ENCODE measurements at places on chromosomes 1 and 21.

DNA sequence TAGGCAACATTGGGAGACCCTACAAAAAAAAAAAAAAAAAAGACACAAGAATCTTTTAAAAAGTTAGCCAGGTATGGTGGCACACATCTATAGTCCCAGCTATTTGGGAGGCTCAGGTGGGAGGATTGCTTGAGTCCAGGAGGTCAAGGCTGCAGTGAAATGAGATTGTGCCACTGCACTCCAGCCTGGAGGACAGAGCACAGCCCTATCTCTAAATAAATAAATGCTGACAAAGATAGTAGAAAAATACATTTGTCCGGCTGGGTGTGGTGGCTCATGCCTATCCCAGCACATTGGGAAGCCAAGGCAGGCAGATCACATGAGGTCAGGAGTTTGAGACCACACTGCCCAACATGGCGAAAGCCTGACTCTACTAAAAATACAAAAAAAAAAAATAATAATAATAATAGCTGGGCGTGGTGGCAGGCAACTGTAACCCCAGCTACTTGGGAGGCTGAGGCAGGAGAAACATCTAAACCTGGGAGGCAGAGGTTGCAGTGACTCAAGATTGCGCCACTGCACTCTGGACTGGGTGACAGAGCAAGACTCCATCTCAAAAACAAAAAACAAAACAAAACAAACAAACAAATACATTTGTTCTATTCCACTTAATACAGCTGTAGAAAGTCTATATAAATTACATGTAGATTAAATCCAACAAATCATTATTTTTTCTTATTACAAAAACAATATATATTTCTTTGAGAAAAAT is 48.5 kb downstream of the PHACTR4 start:
- no peak for DNase-seq

DNA sequence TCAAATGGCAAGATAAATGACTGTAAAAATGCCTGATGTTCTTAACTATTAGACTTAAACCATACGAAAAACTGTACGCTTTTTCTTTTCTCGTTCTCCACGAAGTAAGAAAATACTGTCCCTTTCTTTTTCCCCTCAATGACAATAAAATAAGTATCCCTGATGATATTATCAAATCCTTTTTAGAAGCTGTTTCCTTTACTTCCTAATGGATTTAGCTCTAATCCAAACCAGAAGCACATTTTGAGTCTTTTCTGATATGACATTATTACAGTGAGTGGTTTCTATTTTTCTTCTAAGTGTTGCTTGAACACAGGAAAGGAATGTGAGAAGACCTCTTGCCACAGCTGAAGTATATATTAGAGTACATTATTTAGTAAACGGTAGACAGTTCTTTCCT is 32.4 kb downstream of the DNM3 start:
- DNase-seq = no peak

DNA sequence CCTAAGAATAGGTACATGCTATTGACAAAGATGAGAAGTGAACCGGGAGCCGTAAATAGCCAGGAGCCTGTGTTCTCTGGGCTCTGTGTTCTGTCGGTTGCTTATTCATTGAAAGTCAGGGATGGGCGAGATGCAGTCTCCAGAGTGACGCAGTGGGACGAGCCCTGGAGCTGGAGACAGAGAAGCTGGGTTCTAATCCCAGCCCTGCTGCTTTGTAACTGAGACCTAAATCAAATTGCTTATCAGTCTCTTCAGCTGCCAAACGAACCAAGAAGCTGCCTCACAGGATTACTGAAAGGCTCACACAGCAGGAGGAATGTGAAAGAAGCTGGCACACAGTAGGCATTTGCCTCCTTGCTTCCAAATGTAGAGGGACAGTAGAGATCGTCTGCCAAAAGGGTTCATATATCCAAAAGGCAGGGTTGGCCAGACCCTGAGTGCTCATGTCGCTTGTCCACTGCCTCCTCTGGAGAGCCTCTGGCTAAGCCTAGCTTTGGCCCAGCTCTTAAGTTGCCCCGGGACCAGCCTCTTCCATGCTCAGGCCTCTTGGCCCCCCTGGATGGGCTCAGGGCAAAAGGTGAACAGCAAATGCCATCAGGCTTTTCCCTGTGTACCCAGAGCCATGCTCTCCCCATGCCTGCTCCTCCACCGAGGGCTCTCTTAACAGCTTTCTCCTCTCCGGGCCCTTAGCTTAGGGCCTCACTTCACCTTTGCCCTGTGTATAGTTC is 134.2 kb upstream of the IPO9 start:
- no peak for DNase-seq

- DNase-seq = no peak
Measured at GRCh38 chr21:41232013-41232412, 64.1 kb downstream of the BACE2 start.

DNA sequence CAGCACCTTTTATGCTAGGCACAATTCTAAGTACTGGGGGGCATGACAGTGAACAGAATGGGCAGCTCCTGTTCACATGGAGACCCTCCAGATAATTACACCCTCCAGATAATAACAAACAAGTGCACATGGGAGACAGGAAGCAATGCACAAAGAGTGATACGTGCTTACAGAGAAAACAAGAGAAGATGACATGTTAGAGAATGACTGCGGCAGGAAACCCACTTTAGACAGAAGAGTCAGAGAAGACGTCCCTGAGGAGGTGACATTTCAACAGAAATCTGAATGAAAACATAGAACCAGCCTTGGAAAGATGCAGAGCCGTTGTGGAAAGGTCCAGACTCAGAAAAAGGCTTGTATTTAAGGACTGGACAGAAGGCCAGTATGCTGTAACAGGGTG is 54.7 kb upstream of the ARTN start:
- DNase-seq = no peak

- DNase-seq = peak; percentile 19
Measured at GRCh38 chr21:45255381-45256020, 32.2 kb downstream of the POFUT2 start.

GRCh38 chr1:202199040-202199889 is 5.7 kb downstream of the LGR6 start:
- no peak for DNase-seq

GRCh38 chr1:78054559-78054958 is 8.8 kb downstream of the GIPC2 start:
- DNase-seq = no peak

GRCh38 chr21:32380940-32381339 is 11.9 kb downstream of the URB1 start:
- DNase-seq = no peak

DNA sequence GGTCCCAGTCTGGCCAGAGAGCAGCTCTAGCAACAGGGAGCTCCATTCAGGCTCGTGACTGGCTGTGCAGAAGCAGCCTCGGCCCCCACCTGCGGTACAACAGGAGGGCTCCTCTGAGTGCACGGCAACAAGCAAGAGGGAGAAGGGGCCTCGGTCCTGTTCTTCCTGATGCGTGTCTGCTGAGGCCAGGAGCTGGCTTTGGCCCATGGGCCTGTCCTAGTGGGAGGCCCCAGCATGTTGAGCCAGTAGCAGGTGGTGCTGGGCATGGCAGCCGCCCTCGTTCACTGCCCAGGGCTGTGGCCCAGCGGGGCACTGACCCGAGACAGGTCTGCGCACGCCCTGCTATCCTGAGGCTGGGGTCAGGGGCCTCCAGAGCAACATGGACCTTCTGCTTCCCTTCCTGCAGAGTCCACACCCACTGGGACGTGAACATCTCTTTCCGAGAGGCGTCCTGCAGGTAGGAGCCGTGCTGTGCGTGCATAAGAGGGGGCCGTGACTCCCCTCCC is 7.0 kb downstream of the SAMD11 start:
- DNase-seq = no peak

- DNase-seq = no peak
Measured at GRCh38 chr1:103761896-103762295, 12.2 kb downstream of the AMY1C start.

DNA sequence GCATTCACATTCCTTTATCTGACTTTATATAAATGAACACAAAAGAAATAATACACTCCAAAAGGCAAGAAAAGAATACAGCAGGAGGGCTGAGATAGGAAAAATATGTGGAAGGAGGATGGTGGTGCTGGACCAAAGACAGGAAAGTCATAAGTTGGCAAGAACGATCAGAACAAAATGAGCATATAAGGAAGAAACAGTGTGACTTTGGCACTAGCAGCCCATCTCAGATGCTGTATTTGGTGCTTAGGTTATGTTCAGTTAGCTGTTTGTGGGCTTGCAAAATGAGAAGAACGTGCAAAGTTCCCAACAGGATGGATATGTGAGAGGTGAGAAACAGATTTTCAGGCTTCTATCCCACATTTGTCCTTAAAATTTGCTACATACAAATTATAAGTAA is 719.8 kb upstream of the ADGRL4 start:
- DNase-seq = no peak

DNA sequence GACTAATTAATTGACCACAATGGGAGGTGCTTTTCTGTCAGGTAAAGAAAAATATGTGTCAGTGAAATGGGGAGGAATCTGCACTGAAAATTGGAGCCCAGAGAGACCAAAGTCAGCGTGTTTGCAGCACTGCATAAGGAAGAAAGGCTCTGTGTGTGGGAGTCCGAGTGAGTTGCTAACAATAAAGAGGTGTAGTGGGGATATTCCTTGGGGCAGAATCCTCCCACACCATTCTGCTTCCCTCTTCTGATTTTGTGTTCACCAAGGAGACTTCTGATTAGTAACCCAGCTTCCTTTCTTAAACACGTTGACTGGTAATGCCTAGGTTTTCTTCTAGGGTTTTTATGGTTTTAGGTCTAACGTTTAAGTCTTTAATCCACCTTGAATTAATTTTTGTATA is 240.5 kb downstream of the RPS6KC1 start:
- no peak for DNase-seq

- no peak for DNase-seq
Measured at GRCh38 chr21:16330082-16330907, 600.5 kb downstream of the USP25 start.

DNA sequence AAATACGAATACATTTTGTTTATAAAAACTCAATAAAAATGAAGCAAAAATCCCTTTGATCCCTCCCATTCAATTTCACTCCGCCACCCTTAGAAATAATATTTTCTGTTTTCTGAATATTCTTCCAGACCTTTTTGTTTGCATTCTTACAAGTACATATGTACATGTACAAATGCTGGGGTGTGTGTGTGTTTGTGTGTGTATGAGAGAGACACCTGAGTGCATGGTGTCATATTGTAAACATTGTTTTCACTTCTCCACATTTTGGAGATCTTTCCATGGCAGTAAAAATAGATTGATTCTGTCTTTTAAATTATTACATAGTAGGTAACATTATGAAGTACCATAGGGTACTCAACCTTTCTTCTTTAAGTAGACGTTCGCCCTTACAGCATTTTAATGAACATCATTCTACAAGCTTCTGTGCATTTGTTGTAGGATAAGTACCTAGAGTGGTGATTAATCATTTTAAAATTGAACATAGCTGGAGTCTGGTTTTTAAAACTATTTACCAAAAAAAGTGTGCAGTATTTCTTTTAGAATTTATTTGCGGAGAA is 1.3 kb upstream of the MPC2 start:
- DNase-seq = no peak

DNA sequence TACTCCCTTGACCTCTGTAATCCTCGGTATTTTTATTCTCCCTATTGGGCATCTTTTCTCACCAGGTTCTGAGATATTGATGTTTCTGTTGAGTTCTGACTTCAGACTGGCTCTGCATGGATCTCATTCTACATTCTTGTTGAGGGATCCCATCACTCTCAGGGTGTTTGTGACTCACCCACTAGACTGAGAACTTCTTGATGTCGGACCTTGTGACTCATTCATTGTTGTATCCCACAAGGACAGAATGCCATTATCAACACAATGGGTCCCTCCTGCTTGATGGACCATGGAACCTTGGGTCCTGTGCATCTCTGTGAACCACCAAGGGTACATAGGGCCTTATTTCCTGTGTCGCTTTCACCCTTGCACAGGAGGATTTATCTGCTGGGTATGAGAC is 174.1 kb downstream of the PBX1 start:
- no peak for DNase-seq

DNA sequence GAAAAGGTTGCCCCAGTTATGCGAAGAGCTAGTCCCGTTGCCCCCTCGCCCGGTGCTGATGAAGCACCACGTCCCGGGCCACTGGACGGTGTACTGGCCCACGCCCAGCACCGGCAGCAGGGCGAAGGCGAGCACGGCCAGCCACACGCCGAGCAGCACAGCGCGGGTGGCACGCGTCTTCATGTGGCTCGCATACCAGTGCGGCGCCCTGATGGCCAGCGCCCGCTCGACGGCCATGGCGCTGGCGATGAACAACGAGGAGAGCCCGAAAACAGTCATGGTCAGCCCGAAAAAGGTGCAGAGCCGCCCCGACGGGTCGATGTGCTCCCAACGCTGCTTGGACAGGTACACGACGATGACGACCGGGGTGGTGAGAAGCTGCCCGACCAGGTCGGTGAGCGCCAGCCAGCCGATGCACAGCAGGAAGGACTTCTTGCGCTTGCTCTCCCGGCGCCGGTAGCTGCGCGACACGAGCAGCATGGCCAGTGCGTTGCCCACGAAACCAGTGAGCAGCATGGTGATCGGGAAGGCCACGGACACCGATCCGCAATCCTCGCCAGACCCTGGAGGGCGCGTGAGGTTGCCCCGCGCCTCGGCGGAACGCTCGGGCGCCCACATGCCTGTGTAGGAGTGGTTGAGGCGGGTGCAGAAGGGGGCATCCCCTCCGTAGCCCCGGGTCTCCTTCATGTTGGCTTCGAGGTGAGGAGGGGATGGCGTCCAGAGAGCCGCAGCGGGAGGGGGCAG is 553 bp downstream of the PTGER3 start:
- no peak for DNase-seq

DNA sequence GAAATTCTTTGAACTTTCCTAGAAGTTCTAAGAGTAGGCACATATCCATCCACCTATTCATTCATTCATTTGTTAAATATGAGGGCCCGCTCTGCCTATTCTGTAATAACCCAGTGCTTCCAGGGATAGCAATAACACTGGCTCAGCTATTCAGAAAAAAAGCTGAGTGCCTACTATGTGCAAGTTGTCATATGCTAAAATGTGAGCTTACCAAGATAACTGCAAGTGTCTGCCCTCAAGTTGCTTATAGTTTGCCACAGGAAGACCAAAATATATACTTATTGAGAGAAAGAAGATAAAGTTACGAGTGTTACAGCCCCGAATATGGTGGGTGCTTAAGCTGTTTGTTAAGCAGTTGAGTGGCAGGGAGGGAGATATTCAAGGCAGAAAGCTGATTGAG is 39.6 kb downstream of the CD55 start:
- DNase-seq = no peak

DNA sequence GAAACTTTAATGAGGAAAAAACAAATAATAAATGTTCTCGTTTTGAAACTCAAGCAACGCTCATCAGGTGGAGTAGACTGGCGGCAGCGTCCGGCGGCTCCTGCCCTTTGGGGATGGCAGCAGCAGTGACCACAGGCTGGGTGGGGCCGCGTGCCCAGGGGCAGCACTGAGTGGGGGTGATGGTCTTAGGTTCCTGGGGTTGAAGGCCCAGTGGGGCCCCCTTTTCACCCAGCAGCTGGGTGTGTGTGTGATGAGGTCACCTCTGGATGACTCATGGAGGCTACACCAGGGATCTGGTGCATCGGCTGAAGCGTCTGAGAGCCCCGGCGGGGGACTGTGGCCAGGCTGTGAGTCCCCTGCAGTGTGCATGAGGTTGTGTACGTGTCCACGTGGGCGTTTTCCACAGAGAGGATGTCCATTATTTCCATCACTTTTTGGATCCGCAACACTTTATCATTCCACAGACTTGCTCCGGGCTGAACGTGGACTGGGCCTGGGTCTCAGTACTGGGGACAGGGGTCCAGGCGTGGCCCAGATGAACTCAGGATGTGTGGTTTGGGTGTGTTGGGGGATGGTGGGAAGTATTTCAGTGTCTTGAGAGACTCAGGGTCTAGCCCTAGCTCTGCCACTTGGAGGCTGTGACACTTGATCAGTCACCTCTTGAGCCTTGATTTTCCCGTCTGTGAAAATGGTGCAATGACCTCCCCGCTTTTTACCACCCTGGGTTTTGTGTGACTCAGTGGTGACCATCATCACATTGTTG is 25.6 kb downstream of the LDLRAP1 start:
- no peak for DNase-seq

Data from Caco-2 (cell line).